ENCODE measurements at places on chromosomes 12 and 14.

DNA sequence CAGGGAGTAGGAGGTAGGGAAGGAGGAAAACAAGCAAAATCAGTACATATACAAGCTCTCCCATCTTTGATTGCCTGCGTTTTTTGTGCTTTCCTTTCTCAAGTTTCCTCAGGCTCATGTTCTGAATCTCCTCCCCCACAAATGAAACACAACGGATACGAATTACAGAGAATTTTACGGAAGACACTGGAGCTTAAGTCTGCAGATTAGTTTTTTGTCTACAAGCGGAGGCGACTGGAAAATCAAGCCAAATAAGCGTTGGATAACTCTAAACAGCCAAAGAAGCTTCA, 612 bp downstream of the WBP11 start:
- no peak for DNase-seq

DNA sequence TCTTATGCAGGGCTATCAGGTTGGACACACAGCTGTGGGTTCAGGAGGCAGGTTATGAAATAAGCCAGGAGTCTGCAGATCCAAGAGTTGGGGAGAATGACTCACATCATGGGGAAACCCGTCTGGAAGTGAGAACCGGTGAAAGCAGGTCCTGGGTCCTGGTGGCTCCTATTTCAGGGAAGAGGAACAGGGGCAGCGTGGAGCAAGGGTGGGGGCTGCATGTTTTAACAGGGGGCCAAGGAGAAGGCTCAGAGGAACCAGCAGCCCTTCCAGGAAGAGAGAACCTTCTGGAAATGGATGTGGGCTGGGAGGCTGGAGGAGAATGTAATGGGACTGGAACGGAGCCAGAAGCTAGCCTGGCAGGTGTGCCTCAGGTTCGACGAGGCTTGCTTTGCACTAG, 7.8 kb upstream of the KRT74 start:
- DNase-seq: no peak

DNA sequence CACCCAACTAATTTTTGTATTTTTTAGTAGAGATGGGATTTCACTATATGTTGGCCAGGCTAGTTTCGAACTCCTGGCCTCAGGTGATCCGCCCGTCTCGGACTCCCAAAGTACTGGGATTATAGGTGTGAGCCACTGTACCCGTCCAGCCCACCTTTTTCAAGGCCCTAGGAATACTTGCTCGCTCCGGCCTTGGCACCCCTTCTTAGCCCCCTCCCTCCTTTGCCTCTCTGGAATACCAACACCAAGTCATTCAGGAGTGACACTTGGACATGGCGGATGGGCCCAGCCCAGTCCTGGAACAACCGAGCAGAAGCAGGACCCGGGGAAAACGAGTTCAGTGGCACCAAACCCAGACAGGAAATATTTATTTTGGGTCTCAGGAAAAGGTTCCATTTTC, 29.1 kb downstream of the PLEKHG3 start:
- no peak for DNase-seq

- DNase-seq: peak; percentile 62
Measured at GRCh38 chr12:51424662-51425539, at the start of gene SLC4A8. SLC4A8 (plus strand) TSS chr12:51424831; CDS start chr12:51424988, 157 bp downstream.

DNA sequence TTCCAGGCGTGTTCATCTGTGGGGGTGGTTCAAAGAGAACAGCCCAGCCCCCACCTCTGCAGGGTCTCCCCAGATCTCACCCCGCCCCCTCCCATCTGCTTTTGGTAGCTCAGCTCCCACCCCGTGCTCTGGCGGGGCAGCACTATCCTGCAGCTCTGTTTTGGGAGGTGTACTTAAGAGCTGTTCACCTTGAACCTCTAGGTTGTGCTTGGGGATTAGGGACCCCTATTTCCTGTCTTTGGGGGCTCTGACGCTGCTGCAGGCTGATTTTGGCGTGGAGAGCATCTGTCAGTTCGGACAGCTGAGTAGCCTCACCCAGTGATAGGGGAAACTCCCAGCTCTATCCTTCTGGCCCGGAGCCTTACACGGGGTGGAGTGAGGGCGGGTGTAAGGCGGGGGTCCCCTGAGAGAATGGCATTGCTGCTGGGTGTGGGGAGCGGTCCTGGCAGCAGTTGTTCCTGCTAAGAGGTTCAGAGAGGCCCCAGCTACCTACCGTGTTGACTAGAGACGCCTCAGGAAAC, 765 bp downstream of the TMEM120B start:
- no peak for DNase-seq

GRCh38 chr12:54723379-54724256, 75.5 kb upstream of the DCD start:
- no peak for DNase-seq

- no peak for DNase-seq
Measured at GRCh38 chr12:89836026-89836425, 127.4 kb upstream of the ATP2B1 start.

- no peak for DNase-seq
Measured at GRCh38 chr12:31260840-31261239, 65.1 kb downstream of the SINHCAF start.

GRCh38 chr12:53123578-53124351, 20.5 kb downstream of the SOAT2 start:
- DNase-seq: no peak

GRCh38 chr12:119556854-119557253, 36.7 kb upstream of the TMEM233 start:
- DNase-seq: no peak

GRCh38 chr12:79547735-79548609, 142.8 kb downstream of the PAWR start:
- DNase-seq: no peak

Data from T-helper 9 cell (primary cell).